Natural killer cell (primary cell): ENCODE measurements at places on chromosomes 2 and 18. TPM values are rescaled to one million over a fixed set of nuclear protein-coding genes. Genes with fewer than 3 reads are reported as not detected.
A peak's percentile ranks its signal among the peaks of the same experiment; 100 is the strongest.

DNA sequence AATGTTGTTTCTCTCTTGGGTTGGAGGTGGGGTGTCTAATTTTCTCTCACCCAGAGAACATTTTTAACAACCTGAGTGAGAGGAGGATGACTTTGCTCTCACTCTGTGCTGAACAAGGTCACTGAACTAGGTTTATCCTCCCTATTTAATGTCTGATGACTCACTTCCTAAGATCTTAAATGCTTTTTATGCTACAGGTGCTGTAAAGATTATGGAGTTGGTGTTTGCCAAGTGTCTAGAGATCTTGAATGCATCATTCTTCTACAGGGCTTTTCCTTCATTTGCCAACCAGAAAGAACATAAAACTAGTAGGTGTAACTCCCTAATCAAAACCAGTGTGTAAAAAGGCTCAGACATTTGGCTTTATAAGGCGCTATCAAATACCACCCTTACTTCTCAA lies 350.5 kb upstream of the ETAA1 start:
- no peak for DNase-seq

Gene GTF3C2
- total RNA-seq = 68.7 TPM

Gene CNTNAP5
- total RNA-seq = not detected

GRCh38 chr2:200168641-200169555 lies 137.6 kb upstream of the SPATS2L start:
- DNase-seq = no peak

Gene CEBPZOS
- total RNA-seq = 30.9 TPM

GRCh38 chr2:116580209-116580608 lies 1234.3 kb upstream of the DDX18 start:
- DNase-seq = no peak

GRCh38 chr2:5370158-5370557 lies 322.0 kb upstream of the SOX11 start:
- no peak for DNase-seq

Gene MYO7B
- 0.25 TPM for total RNA-seq

DNA sequence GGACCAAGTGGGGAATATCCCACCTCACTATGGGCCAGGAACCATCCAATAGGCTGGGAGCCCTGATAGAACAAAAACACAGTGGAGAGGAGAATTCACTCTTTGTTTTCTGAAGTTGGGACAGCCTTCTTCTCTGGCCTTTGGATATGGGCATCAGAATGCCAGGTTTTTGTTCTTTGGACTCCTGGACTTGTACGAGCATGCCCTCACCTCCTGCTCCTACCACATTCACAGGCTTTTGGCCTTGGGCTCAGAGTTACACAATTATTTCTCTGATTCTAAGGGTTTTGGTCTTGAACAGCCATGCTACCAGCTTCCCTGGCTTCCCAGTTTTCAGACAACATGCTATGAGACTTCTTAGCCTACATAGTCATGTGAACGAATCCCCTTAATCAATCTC lies 732.9 kb upstream of the VRK2 start:
- DNase-seq = no peak

GRCh38 chr2:160565099-160565845 lies 71.7 kb upstream of the RBMS1 start:
- no peak for DNase-seq

Gene ACTG2
- total RNA-seq = not detected

GRCh38 chr2:71592181-71592711 lies 138.9 kb downstream of the DYSF start:
- DNase-seq = no peak

- DNase-seq = no peak
Observed at GRCh38 chr2:186573531-186573930, 16.3 kb upstream of the ITGAV start.

DNA sequence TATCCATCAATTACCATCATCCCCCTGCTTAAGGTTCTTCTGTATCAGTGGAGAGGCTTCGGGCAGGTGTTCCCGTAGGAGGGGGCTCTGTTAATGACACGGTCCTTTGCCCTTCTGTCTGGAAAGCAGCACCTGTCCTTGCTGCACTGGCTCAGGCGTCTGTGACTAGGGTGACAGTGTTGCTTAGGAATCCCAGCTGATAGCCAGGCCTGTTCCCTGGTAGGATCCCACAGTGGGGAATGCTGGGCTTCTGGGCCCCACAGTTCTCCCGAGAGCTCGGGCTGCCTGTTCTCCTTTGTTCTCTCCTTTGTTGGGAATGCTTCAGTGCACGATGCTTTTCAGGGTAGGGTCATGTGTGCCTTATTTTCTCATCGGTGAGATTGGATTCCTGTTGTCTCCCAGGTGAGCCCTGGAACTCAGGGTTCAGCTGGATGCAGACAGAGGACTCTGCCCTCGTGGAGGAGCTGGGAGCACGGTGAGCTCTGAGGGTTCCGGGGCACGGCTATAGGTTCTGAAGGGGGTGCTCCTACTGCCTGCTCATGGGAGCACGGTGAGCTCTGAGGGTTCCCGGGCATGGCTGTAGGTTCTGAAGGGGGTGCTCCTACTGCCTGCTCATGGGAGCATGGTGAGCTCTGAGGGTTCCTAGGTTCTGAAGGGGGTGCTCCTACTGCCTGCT lies 9.6 kb downstream of the SNTG2 start:
- DNase-seq = no peak

GRCh38 chr18:42094875-42095274 lies 139.8 kb downstream of the PIK3C3 start:
- DNase-seq = no peak

- no peak for DNase-seq
Observed at GRCh38 chr2:227117027-227117426, 47.0 kb downstream of the COL4A4 start.

GRCh38 chr2:139622691-139623090 lies 842.5 kb upstream of the NXPH2 start:
- DNase-seq = no peak

DNA sequence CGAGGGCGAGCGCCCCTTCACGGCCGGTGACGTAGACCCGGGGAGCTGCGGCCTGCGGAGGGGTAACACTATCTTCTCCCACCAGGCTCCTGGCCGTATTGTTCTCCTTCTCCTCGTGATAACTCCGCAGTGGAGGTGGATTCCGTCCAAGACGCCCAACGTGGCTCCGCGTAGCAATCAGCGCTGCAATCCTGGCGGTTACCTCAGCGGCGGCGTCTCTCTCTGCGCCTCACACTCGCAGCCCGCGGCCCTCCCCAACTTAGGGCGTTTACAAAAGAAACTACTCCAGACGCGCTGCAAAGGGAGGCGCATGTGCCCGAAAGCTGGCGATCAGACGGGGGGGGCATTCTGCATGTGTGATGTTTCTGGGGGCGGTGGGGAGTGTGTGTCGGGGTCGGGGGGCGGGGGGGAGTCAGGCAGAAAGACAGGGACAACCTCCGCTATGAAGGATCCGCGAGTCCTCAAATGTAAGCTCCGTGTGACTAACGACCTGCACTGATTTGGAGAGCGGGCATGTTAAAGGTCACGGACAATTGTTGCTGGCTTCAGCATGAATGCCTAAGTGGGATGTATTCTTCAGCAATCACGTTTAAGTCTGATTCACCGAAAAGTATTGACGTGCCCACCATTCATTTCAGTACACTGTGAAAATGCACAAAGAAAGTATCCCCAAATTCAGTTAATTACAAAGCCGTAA lies 1.3 kb upstream of the ZNF516 start:
- peak; percentile 68 for DNase-seq

DNA sequence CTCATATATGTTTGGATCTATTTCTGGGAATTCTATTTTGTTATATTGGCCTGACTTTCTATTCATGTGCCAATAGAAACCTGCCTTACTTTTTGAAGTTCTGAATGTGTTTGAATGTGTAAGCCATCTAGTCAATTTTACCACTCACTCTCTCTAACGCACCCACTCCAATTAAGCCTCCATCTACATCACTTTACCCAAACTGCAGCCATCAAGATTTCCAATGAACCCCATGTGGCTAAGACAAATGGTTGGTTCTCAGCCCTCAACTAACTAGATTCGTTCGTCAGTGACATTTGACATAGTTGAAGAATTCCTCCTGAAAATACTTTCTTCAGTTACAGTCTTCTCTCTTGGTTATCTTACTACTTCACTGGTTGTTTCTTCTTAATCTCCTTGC lies 137.3 kb upstream of the FSHR start:
- no peak for DNase-seq

Gene GALNT14
- 0.68 TPM for total RNA-seq

- no peak for DNase-seq
Observed at GRCh38 chr2:121036226-121036692, 248.7 kb downstream of the TFCP2L1 start.

Gene MARCHF4
- total RNA-seq = not detected

DNA sequence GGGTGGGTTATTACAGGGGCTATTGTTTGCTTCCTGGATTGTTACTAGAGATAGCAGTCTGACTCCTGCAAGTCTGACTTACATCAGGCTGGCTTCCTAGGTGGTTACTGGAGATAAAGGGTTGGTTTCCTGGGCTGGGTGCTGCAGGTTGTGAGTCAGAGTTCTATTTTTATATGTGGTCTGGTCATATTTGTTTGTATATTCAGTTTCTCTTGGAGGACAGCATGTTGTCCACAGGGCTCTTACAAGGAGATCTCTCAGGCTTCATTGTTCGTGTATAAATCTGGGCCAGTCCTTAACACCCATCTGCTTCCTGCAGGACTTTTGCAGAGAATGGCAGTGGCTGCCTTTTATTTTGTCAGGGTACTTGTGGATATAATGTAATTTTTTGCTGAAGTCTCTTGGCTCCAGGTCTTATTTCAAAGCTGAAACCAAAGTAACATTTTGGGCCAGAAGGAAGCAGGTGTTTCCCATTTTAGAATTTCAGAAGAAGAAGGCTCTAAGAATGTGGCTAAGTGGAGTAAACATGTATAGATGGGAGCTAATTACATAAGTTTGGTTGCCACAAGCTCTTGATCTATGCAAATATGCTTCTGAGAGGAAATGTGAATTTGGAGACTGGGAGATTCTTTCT lies 65.9 kb upstream of the SLC16A14 start:
- DNase-seq = no peak

DNA sequence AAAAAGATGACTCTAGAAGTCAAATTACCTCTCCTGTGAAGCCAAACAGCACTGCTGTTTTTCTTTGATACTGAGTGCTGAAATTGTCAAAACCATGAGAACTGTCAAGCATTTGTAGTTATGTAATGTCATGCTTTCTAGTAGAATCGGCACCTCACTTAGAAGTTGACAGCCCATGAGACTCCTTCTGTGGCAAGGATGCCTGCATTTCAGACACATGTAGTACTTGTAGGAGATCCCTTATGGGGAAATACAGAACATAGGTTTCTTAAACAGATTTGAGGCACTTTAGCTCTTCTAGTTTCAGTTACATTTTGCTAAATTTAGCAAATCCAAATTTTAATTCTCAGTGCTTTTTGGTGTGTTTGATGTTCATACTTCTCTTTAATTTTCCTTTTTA lies 15.7 kb downstream of the ZNF407 start:
- no peak for DNase-seq

GRCh38 chr18:47930199-47930930 lies at the start of gene SMAD2:
SMAD2 (minus strand) TSS chr18:47930659; CDS start chr18:47896756, 33,903 bp downstream.
- peak; percentile 65 for DNase-seq

DNA sequence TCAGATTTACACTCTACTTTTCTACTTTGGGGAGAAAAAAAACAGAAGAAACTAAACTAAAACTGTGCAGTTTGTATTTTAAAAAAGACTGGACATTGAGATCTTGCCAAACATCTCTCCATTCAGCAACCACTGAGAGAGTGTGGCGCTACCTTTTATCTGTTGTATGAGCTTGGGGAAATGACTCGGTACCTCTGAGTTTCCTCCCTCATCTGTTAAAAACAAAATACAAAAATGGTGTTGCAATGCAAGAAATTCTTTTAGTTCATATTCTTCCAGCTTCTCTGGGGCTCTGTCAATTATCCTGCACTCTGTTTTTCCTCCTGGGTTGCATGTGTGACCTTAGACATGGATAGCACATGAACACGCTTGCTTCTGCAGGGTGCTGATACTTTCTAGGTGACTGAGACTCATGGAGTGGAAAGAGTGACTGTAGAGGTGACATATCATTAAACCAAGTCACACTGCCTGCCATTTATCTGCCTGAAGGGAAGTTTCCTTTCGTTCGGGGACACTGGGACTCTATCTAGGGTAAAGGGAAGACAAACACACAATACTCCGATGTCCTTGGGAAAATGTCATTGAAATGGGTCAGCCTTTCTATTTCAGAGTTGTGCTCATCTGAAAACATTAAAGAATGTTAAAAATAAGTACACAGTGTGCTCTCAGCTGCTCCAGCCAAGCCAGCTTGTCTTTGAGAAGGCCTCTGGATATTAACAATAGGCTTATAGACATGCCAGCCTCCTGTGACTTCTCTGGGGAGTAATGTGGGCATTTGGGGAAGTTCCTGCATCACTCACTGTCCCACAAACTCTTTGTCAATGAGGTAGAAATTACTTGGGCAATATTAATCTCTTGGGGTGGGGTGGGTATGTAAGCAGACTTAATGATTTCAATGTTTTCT lies 91.4 kb downstream of the TRIB2 start:
- no peak for DNase-seq

DNA sequence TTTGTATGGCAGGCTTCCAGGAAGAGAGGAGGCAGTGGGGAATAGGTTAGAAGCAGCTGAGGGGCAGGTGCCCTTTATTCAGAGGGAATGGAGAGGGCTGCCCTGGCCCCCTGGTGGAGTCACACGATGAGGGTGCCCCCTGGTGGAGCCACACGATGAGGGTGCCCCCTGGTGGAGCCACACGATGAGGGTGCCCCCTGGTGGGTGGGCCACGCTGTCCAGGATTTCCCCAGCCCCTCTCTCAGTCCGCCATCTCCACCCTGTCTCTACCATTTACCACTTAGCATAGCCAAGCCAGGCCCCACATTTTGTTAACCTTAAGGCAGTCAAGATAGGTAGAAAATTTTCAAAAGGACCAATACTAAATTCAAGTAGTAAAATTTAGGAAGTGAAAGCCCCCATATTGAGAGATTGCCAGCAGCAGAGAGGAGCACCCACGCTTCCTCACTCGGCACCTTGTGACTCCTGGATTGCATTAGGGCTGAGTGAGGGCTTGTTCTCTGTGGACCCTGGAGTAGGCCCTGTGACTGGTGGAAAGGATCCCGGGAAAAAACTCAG lies 10.4 kb upstream of the FAM228A start:
- DNase-seq = peak; percentile 33
